Sigmoid colon (tissue), 7 donors: ENCODE measurements at places on chromosomes 13 and 19.

GRCh38 chr13:71787414-71787813, 79.6 kb downstream of the DACH1 start:
- H3K36me3 ChIP-seq: no peaks in the 10 kb centered on the region
- H3K4me1 ChIP-seq: no peaks in the 10 kb centered on the region
- H3K27me3 ChIP-seq: no peaks in the 10 kb centered on the region
- H3K4me3 ChIP-seq: no peak overlapping the region
- no peak for DNase-seq
- no peak overlapping the region for H3K27ac ChIP-seq

DNA sequence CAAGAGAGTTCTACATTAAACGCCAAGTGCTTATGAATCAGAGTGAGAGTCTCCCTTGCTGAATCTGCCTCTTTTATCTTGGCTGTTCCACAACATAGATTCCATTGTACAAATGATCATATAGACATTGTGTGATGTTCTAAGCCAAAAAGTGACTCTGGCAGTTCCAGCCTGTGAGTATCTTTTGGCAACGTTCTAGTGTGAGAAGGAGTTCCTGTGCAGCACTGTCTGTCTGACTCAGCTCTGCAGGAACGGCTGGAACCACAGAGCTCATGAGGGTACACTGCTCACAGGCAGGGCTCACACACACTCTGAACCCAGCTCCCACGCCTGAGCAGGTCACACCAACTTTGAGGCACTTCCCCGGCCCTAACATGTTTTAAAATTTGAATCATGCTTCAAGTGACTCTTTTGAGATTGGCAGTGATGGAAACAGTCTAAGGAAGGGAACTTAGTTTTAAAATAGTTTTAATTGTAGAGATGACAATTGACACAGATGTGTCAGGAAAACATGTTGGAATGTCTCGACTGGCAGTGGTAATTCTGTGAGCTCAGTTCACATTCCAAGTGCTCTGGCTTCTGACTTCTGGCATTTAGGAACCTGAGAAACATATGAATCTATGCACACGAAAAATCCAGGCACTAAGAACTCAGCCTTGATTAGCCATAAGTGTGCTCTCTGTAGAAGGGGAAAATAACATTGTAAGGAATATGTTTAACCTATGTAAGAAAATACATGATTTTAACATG, 272.0 kb downstream of the UQCRFS1 start:
- H3K27ac ChIP-seq: no peak overlapping the region
- no peaks in the 10 kb centered on the region for H3K4me1 ChIP-seq
- no peaks in the 10 kb centered on the region for H3K27me3 ChIP-seq

DNA sequence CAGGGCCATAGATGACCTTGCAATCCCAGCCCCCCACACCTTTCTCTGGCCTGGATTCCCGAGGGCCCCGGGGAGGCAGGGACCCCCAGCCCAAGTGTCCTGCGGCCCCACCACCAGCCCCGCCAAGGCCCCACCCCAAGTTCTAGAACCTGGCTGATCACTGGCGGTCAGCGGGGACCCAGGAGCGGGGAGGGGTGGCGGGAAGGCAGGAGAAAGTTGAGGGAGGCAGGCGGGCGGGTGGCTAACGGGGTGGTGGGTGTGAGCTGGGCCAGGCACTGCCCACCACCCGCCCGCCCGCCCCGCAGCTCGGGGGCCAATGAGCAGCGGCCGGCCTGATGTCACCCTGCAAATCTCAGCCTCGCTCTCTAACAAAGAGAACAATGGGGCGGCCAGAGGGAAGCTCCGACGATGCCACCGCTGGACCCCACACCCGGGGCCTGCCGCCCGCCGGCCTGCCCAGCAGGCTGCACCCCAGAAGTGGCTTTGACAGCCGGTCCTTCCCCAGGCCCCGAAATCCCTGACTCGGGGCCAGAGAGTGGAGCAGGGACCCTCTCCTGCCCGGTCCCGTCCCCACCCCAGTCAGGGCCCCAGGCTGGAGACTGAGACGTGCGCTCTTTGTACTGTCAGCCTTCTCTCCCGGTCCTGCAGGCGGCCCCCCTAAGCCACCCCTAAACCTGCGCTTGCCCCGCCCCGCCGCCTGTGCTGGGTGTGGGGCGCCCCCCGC, 1.6 kb downstream of the MEX3D start:
- no peaks in the 10 kb centered on the region for H3K27me3 ChIP-seq
- no peaks in the 10 kb centered on the region for H3K36me3 ChIP-seq
- DNase-seq: peak; percentile 88
- peak overlapping the region; percentile 91 for H3K27ac ChIP-seq

DNA sequence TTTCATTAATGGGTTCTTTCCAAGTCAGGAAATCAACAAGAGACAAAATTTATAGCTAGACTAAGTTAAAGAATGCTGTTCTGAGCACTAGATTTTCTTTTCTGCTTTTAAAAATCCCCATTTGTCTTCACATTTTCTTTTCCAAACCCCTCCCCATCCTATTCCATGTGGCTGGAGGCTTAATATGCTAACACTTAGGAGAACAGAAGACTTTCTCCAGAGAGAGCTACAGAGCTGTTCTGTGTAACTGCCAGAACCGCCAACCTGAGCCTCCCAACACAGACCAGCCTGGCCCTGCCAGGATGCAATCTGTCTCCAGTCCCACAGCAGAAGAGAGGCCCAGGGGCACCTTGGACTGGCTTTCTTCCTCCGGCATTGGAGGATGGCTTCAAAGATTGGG, 264.1 kb downstream of the NDFIP2 start:
- H3K27me3 ChIP-seq: no peaks in the 10 kb centered on the region
- H3K27ac ChIP-seq: no peak overlapping the region
- no peak overlapping the region for H3K4me3 ChIP-seq
- DNase-seq: no peak
- H3K36me3 ChIP-seq: no peaks in the 10 kb centered on the region

GRCh38 chr13:87089391-87089790, 581.8 kb upstream of the SLITRK5 start:
- DNase-seq: no peak
- H3K4me1 ChIP-seq: no peaks in the 10 kb centered on the region
- H3K27ac ChIP-seq: no peak overlapping the region
- no peak overlapping the region for H3K4me3 ChIP-seq

GRCh38 chr13:66224663-66225062, 1005.5 kb downstream of the PCDH9 start:
- no peaks in the 10 kb centered on the region for H3K4me1 ChIP-seq
- H3K4me3 ChIP-seq: no peak overlapping the region

DNA sequence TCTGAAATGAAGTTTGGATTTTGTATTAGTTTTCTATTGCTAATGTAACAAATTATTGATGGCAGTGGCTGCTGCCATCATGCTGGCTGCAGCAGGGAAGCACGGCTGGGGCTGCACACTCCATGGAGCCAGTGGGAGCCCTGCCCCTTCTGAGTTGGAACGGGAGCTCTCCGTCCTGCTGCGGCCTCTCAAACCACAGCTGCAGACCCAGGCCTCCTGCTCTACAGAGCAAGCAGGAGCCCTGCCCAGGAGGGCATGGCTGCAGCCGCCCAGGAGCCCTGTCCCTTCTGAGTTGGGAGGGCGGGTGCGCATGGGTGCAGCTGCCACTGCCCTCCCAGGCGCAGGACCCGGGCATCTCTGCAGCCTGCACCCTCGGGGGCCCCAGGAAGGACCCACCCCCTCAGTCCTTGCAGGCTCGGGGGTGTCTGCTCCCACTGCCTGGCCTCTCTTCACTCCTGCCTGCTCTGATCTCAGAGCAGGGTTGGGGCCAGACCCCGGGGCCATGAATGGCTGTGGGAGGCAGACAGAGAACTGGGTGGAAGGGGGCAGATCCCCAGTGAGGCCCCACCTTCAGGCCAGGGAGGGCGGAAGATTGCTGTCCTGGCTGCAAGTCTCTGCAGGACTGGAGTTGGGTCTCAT, 21.0 kb upstream of the ESD start:
- H3K4me3 ChIP-seq: no peak overlapping the region
- no peaks in the 10 kb centered on the region for H3K27me3 ChIP-seq
- no peaks in the 10 kb centered on the region for H3K36me3 ChIP-seq
- H3K27ac ChIP-seq: no peak overlapping the region

DNA sequence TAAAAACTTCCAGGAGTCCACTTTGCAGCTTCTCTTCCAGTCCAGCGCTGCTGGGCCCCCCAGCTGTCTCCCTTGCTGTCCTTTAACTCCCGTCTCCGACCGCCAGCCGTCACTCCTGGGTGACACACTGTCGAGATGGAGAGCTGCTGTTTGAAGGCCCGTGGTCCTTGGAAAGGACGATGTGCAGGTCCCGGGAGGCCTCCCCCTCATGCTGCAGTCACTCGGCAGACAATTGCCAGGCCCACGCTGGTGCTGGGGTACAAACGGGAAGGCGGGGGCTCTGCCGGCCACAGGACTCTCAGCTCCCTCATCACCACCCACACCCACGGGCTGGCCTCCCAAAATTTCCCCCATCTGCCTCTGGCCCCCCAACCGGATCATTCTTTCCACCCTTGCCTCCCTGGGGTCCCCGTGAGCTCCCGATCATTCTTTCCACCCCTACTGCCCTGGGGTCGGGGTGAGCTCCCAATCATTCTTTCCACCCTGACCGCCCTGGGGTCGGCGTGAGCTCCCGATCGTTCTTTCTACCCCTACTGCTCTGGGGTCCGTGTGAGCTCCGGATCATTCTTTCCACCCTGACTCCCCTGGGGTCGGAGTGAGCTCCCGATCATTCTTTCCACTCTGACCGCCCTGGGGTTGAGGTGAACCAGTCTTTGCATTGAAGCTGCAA, 16.0 kb upstream of the ZNF554 start:
- H3K27me3 ChIP-seq: no peaks in the 10 kb centered on the region
- H3K4me3 ChIP-seq: no peak overlapping the region
- no peak for DNase-seq
- H3K4me1 ChIP-seq: no peaks in the 10 kb centered on the region
- peaks cover 28% of the 10 kb centered on the region for H3K36me3 ChIP-seq

DNA sequence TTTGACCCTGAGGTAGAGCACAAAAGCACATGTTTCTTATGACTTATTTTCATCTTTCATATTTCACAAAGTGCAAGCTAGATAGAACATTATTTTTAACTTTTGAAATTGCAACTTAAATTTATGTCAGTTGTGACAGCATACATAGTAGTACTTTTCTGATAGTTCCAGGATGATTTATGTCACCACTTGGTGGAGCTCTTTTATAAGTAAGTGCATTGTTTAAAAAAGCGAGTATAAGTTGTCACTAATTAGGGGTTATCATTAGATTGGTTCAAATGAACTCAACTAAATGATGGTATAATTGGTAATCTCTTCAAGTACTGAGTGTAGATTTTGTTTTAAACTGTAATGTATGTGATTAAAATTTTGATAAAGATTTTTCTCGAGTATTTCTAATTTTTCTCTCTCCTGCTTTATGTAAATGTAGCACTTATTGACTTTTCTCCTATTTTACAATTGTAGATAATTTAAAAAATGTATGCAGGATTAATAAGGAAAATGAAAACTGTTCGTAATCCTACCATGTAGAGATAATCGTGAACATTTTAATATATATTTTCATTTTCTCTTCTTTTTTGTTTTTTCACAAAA, 31.1 kb downstream of the RB1 start:
- H3K4me1 ChIP-seq: peaks cover 6% of the 10 kb centered on the region
- H3K36me3 ChIP-seq: peaks cover 7% of the 10 kb centered on the region
- no peak overlapping the region for H3K27ac ChIP-seq
- H3K4me3 ChIP-seq: no peak overlapping the region
- no peaks in the 10 kb centered on the region for H3K27me3 ChIP-seq

DNA sequence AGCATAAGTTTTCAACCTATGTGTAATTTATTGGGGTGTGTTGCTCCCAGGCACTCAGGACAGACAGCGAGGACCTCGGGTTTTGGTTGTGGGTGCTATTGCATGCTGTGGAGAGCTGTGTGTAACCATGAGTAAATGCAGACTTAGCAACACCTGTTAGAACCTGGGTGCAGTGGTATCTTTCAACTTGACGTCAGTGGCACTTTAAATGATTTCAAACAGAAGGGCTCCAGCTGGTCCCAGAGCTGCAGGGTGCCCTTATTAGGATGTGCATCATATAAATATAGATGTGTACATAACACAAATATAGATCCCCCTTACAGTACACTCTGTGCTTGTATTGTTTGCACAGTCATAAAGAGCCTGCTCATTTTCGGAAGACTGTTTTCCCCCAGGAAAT, 228.3 kb upstream of the IRS2 start:
- no peak overlapping the region for H3K27ac ChIP-seq
- no peaks in the 10 kb centered on the region for H3K36me3 ChIP-seq
- DNase-seq: no peak
- H3K27me3 ChIP-seq: no peaks in the 10 kb centered on the region
- H3K4me3 ChIP-seq: no peak overlapping the region
- H3K4me1 ChIP-seq: no peaks in the 10 kb centered on the region

- no peak overlapping the region for H3K27ac ChIP-seq
- DNase-seq: no peak
- no peaks in the 10 kb centered on the region for H3K36me3 ChIP-seq
- no peak overlapping the region for H3K4me3 ChIP-seq
- H3K27me3 ChIP-seq: peaks cover 29% of the 10 kb centered on the region
- peaks cover 13% of the 10 kb centered on the region for H3K4me1 ChIP-seq
These were observed 5.4 kb downstream of the LMTK3 start for GRCh38 chr19:48506138-48506733.

DNA sequence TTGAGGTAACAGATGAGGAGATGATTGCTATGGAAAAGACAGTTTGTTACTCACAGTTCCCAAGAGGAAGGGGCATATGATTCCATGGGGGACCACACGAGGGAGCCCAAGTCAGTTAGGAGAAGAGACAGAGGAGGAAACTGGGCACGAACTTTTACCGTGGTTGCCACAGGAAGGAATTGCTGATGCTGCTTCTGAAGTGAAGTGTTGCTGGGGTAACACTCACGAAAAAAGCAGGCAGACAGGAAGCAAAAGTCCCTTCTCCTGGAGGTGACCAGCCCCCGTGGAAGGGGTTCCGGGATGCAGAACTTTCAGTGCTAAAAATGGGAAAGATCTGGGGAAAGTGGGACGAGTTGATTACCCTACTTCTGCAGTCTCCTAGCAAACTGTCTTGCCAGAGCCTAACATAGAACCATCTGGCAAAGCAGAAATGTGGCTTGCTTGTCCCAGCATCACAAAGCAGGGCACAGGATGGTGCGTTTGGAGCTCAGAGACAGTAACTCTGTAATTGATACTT, 35.4 kb upstream of the MAP3K10 start:
- H3K4me3 ChIP-seq: no peak overlapping the region
- no peak overlapping the region for H3K27ac ChIP-seq
- no peaks in the 10 kb centered on the region for H3K4me1 ChIP-seq
- H3K27me3 ChIP-seq: no peaks in the 10 kb centered on the region

- H3K4me1 ChIP-seq: no peaks in the 10 kb centered on the region
- H3K27me3 ChIP-seq: no peaks in the 10 kb centered on the region
- DNase-seq: peak; percentile 12
- no peak overlapping the region for H3K4me3 ChIP-seq
These were observed 12.2 kb upstream of the KLK12 start for GRCh38 chr19:51047031-51047335.

DNA sequence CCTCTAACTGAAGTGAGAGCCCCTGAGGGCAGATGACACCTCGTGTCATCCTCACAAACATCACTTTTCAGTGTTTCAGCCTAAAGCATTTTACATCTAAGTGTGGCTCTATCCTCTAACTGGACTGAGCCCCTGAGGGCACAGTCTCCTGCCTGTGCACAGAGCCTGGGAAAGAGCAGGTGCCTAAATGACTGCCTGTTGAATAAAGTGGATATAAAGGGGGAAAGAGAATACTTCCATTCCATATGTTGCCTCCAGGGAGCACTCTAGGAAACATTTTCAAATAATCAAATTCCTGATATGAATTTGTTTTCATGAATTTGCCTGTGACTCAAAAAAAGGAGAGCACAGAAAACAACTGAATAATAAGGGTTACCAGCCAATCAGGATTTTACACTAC, 32.2 kb downstream of the CNMD start:
- H3K4me3 ChIP-seq: no peak overlapping the region
- H3K36me3 ChIP-seq: no peaks in the 10 kb centered on the region
- DNase-seq: no peak
